Left cardiac atrium (tissue), 4 donors: ENCODE measurements at places on chromosomes 11 and 22.
A peak's percentile ranks its signal among the peaks of the same experiment; 100 is the strongest.

DNA sequence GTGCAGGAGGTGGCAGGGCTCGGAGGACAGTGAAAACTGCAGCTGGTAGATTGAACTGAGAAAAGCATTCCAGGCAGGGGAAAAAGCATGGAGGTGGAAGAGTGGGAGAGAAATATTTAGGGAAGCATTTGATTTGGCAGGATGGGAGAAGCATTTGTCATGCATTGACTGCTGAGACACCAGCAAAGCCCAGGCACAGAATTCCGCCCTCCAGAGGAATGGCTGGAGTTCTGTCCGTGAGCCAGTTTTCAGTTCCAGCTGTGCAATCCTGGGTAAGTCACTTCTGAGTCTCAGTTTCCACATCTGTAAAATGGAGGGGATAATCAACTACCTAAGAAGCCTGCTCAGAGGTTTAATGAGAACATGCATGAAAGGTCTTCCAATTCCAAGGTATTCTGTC, 4.3 kb upstream of the TSKU start:
- no peak for DNase-seq

GRCh38 chr22:41198027-41198580, 7.0 kb upstream of the L3MBTL2 start:
- DNase-seq, result peak; percentile 47

- DNase-seq, result no peak
Observed at GRCh38 chr11:7609521-7609920, 63.8 kb downstream of the CYB5R2 start.

DNA sequence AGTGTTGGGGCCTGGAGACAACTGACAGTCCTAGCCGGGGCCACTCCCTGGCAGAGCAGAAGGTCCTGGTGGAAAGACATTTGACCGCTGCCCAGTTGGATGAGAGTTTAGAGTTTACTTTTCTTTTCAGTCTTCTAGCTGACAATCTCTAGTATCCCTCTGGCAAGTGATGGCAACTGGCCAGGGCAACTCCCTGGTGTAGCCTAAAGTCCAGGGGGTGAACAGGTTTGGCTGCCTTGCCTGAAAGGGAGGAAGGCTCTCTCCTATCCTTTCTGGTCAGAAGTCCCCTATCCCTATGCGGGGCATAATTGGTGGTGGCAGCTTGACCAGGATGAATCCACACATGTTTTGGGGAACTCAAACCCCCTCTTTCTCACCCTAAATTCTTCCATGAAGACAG, 16.8 kb upstream of the MSANTD2 start:
- DNase-seq, result no peak

GRCh38 chr11:65014726-65015227, 817 bp downstream of the ARL2 start:
- DNase-seq, result no peak

DNA sequence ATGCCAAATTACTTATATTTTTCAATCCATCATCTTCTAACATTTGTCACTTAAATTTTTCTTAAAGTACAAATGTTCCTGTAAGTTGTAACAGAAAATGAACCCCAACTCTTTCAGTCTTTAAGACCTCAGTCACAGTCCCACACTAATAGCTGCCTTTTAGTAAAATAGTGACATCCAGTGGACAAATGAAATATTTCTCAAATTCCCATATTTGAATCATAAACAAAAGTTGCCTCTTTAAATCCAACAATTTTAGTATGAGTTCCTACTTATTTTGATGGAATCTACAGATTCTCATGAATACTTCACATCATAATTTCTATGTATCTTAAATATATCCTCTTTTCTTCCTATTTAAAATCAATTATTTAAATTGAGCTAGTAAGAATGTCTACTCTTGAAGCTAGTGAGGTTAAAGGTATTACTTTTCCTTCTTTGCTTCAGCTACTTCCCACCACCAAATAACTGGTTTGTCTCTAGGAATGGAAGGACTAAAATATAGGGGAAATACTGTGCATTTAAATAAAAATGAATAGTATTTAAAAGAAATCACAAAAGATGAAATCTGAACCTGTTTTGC, 9.2 kb downstream of the LIN7C start:
- no peak for DNase-seq

DNA sequence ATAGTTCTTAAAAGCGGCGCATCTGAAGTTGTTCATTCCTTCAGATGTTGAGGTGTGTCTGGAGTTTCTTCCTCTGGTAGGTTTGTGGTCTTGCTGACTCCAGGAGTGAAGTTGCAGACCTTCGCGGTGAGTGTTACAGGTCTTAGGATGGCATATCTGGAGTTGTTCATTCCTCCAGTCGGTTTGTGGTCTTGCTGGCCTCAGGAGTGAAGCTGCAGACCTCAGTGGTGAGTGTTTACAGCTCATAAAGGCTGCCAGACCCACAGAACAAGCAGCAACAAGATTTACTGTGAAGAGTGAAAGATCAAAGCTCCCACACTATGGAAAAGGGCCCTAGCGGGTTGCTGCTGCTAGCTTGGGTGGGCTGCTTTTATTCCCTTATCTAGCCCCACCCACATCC, 201.7 kb upstream of the PDGFD start:
- no peak for DNase-seq

GRCh38 chr11:31795706-31796498, 15.2 kb downstream of the PAX6 start:
- DNase-seq, result no peak

DNA sequence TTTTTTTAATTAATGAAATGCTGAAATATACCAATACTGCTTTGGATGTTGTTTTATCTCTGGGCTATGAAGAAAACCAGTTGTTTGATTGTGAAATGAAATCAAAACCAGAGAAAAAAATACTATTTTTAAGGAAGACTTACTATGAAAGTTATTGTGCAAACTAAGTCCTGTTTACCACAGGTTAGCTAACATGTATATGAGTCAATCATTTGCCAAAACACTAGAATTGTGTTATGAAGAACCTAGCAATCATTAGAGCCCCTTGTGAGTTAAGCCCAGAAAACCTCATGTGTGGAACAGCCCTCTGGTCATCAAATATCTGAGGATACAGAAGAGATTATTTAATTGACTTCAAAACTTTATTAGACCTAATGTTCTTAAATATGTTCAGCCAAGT, 83.7 kb downstream of the FAT3 start:
- DNase-seq, result no peak

- DNase-seq, result no peak
Observed at GRCh38 chr22:44063462-44064371, 39.6 kb downstream of the PARVB start.

DNA sequence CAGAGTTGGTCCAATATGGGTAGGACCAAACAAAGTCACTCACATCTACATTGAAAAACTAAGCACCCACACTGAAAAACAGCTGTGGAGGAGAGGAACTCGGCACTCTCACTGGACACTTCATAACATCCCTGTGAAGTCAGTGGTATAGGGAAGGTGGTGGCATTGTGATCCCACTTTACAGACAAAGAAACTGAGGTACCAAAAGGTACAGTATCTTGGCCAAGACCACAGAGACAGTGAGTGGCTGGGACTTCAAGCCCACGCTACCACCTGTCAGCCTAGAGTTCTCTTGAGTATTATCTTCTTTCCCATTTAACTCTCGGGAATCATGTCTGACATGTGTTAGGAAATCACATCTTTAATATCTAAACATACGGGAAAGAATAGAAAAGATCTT, 61.9 kb downstream of the SYN3 start:
- no peak for DNase-seq

GRCh38 chr22:47434336-47435203, 672.1 kb downstream of the TBC1D22A start:
- no peak for DNase-seq

GRCh38 chr11:96338910-96339705, 3.9 kb downstream of the MAML2 start:
- peak; percentile 36 for DNase-seq

GRCh38 chr11:3808861-3809623, 682 bp downstream of the PGAP2 start:
- DNase-seq, result no peak

DNA sequence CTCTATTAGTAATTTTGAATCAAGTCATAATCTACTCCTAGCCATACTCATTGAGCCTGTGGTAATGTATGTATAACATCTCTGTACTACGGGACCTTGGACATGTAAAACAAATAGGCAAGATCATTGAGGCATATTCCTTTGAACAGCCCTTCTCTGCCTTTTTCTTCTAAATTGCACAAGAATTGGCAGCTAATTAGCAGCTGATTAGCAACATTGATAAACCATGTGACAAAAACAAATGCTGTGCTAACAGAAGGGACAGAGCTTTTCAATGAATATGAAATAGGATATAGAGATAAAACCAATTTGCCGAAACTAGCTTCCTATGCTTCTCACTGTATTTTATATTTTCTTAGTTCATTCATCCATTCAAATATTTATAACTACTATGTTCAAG, 1474.2 kb downstream of the FAM181B start:
- DNase-seq, result no peak

GRCh38 chr11:6012035-6012668, 5.4 kb upstream of the OR56A4 start:
- DNase-seq, result no peak

GRCh38 chr11:45666648-45667642, 1.5 kb upstream of the CHST1 start:
- DNase-seq, result no peak

GRCh38 chr11:36008584-36008983, 64.7 kb downstream of the LDLRAD3 start:
- DNase-seq, result no peak

DNA sequence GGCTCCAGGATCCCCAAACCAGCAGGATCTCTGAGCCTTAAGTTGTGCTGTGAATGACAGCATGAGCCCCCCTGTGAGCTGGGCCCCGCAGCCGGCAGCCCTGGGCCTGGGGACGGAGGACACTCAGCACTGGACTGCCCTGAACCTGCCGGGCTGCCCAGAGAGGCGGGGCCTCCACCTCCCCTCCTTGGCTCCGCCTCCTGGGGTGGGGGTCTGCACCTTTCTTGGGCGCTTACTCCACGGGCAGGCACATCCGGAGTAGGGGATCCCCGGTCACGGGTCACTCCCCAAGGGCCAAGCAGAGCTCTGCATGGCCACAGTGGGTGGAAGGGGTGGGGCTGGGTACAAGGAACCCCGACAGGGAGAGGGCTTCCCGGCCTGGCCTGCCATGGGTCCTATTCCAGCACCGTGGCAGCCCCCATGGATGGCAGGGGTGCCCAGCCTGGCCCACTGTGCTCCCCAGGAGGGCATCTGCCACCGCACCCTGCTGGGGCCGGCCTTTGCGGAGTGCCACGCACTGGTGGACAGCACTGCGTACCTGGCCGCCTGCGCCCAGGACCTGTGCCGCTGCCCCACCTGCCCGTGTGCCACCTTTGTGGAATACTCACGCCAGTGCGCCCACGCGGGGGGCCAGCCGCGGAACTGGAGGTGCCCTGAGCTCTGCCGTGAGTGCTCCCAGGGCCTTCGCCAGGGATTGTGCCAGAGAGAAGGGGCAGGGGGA, 5.4 kb downstream of the MUC5B start:
- DNase-seq, result peak; percentile 17

- no peak for DNase-seq
Observed at GRCh38 chr11:393219-394033, 583 bp upstream of the PKP3 start.

GRCh38 chr11:94855666-94856065, 87.5 kb downstream of the AMOTL1 start:
- DNase-seq, result no peak

DNA sequence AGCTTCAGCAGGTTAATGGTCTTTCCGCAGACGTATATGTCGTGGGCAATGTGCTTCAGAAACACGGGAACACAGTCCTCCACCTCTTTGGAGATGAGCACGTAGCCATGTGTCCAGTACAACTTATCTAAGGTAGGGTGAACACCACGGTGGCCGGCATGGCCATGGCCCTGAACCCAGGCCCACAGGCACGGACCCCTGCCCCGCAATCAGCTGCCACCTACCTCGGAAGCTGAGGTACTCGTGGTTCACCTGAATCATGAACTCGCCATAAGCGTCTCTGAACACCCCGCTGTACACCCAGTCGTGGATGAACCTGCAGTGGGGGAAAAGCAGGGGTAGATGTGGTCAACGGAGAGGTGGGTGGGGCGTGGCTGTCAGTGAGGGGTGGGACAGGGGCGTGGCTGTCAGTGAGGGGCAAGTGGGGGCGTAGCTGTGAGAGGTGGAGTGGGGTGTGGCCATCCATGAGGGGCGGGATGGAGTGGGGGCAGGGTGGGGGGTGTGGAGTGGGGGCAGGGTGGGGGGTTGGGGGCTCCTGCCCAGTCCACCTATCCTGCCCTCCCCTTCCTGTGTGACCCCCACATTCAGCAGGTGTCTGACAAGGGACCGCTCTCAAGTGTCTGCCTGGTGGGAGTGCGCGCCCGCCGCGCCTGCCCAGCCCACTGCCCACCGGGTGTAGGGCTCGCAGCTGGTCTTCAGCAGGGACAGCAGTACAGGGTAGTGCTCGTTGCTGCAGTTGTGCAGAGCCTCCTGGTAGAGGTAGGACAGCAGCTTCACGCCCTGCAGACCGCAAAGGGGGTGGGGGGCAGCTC, 18.6 kb downstream of the TUBGCP6 start:
- DNase-seq, result no peak

DNA sequence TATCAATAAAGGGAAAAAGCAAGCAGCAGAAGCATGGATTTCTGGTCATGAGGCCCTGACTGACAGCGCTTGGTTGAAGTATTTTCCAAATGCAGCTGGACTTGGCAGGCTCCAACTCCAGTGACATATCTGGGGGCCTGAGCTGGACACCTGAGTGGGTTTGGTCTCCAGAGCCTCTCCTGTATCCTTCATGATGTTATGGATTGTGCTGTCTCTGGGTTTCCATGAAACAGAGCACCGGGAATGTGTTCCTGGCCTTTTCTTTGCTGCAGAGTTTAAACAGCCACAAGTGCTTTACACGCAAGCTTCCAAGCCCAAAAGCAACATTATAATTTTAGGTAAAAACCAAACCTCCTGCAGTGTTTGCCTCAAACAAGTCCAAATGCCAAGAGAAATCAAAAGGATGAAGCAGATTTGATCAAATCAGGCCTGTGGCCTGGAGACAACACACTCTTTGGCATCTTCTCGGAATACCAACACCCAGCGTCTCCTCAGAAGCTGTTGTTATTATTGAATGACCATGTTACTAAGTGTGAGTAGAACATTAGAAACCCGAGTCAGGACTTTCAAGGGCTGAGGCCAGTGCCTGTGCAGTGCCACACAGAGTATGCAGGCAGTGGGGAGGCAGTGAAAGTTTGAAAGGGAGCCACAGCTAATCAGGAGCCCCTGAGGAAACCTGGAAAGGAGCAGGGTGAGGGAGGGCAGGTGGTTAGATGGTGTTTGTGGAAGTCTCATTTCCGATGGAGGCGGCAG, 42.0 kb downstream of the ME3 start:
- DNase-seq, result no peak

DNA sequence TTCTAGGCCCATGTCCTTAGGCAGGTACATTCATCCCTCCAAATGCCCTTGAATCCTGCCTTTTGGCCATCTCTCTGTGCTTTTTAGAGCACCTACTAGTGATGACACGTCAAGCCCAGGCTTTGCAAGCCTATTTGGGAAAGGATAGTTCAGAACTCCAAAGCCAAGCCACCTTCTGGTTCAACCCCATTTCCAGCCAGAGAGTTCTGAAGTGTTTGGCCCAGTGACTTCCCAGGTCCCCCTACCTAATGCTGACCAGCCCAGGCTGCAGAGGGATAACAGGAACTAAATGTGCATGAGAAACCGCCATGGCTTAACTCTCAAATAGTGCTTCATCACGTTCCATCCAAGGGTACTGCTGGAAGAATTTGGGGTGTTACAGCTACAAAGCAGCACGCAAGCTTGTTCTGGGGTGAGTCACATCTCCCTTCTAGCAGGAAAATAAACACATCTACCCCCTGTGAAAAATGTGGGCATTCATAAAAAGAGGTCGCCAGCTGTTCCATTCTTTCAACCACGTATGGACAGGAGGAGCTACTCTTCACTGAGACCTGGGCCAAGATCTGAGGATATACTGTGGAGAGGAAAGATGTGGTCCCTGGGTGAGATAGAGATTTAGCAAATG, 2.0 kb upstream of the FXYD6 start:
- DNase-seq, result no peak
